ENCODE measurements at places on chromosomes 7 and 10. TPM values are rescaled to one million over a fixed set of nuclear protein-coding genes. Genes with fewer than 3 reads are reported as not detected.

GRCh38 chr10:30231071-30231652, 117.9 kb downstream of the MTPAP start:
- H3K4me3 ChIP-seq, result no peak overlapping the region
- H3K4me1 ChIP-seq, result no peaks in the 10 kb centered on the region
- DNase-seq, result no peak
- H3K27ac ChIP-seq, result no peak overlapping the region

DNA sequence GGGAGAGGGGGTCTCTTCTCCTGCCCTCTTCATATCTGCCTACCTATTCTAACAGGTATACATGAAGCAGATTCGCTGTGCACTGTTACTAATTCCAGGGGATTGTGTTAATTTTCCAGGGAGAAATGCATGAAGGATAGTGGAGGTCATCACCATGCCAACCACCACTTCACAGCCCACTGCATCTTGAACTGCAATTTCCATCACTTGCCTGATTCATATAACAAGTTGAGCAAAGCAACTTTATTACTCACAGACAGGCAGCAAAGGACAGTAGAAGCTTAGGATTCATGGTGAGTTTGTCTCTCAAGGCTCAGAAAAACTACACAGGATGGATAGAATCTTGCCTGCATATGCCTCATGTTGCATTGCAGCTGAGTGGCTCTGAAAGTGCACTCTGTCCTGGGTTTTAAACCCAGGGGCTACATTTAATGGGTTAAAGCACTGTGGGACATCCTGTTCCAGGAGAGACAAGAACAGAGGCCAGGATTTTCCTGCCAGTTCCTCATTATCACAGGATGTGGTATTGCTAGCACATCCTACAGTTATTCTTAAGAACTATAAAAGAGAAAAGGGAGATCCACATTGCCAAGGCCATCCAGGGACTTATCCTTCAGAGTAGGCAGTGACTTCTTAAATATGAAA, 136.9 kb upstream of the PRSS1 start:
- H3K36me3 ChIP-seq, result no peaks in the 10 kb centered on the region
- no peak overlapping the region for H3K4me3 ChIP-seq
- H3K4me1 ChIP-seq, result no peaks in the 10 kb centered on the region
- no peak overlapping the region for H3K27ac ChIP-seq
- H3K27me3 ChIP-seq, result no peaks in the 10 kb centered on the region
- DNase-seq, result no peak

GRCh38 chr7:98771519-98771918, 98.3 kb downstream of the TMEM130 start:
- no peak overlapping the region for H3K27ac ChIP-seq
- no peak overlapping the region for H3K4me3 ChIP-seq
- no peaks in the 10 kb centered on the region for H3K4me1 ChIP-seq
- H3K27me3 ChIP-seq, result no peaks in the 10 kb centered on the region
- no peak for DNase-seq

ASCC1 gene
- 45.0 TPM for total RNA-seq

GRCh38 chr10:75505840-75506506, 74.5 kb downstream of the LRMDA start:
- H3K4me3 ChIP-seq, result no peak overlapping the region
- H3K27ac ChIP-seq, result no peak overlapping the region
- no peak for DNase-seq
- H3K27me3 ChIP-seq, result no peaks in the 10 kb centered on the region
- no peaks in the 10 kb centered on the region for H3K36me3 ChIP-seq

Data from tibial nerve (tissue), 4 donors.